T-helper 2 cell (primary cell): ENCODE measurements at places on chromosomes 3 and 15.
A peak's percentile ranks its signal among the peaks of the same experiment; 100 is the strongest.

DNA sequence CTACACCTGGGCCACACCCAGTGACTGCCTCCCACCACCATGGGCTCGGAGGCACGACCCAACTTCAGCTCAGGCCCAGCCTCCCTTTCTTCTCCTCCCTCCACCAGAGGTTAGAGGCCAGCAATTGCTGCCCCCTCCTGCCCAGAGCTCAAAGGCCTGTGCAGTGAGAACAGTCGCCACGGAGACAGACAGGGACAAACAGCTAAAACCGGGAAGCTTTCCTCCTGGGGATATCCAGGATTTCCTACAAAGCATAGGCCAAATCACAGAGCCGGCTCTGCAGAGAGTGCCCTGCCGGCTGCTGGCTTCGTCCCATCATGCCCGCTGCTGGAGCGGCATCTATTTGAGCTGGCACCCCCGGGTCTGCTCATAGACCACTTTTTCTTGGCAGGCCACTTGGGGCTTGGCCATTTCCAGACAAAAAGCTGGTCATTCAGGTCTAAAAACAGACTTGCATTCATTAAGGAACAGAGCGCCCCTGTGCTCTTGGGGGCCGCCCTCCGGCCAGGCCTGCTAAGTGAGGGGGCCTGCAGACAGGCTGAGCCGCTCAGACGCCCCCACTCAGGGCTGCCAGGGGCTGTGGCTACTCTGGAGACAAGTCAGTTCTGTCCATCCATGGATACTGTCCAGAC lies 17.5 kb downstream of the GRAMD2A start:
- DNase-seq, result no peak

GRCh38 chr15:63870487-63871209 lies 36.9 kb upstream of the HERC1 start:
- DNase-seq, result no peak

DNA sequence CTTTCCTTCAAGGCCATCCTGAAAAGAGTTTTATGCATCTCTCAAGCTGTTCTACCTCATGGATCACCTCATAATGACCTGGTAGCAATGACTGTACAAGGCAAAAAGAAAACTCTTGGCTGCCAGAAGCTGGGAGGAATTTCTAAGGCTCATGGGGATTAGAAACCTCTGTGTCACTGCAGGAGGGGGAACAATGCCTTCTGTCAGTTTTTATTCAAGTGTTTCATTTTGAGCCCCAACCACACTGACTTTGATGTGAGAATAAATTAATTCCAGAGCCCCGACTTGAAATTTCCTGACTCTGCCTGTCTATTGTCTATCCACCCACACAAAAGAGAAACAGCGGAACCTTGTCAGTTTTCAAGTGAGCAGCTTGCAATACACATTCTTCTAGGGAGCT lies 58.7 kb upstream of the MRPL3 start:
- DNase-seq, result no peak

- no peak for DNase-seq
Observed at GRCh38 chr15:68335251-68335650, 57.7 kb downstream of the FEM1B start.

- DNase-seq, result peak; percentile 21
Observed at GRCh38 chr15:63870043-63870394, 36.3 kb upstream of the HERC1 start.

DNA sequence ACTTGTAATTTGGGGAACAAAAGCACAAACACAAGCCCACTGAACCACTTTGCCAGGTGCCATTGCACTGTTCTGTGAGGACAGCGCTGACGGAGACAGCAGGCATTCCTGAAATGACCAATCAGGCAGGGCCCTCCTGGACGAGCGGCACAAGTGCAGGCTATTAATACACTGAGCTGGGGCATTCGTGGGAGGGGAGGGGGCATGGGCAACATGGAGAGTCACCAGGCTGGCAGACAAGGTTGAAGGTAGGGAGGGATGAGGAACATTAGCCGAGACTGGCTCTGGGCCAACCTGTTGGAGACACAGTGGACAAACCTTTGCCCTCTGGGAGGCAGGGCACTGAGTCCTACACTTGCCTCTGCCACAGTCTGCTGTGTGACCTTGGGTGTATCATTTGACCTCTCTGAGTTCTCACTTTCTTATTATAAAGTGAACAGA lies 45.6 kb downstream of the NOX5 start:
- DNase-seq, result no peak

- no peak for DNase-seq
Observed at GRCh38 chr15:29055876-29056275, 170.1 kb downstream of the APBA2 start.

DNA sequence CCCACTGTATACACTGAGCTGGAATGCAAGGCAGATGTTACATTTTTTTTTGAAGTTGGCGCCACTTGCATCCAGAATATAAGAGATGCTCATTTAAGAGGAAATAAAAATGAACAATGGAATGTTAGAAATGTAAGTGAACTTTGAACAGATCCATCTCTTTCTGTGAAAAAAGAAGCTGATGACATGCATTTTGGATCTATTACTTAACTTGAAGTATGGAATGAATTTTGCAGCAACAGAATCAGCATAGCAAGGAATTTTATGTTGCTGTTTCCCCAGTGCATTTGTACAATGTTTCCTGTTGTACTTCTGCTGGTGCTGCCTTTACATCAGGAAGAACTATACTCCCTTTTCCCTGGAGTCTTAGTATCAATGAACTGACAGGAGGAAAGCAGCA lies 178.2 kb downstream of the LSAMP start:
- DNase-seq, result no peak

- peak; percentile 70 for DNase-seq
Observed at GRCh38 chr3:59812237-59813147, 762.7 kb upstream of the CFAP20DC start.

- no peak for DNase-seq
Observed at GRCh38 chr3:58494107-58494506, 2.2 kb downstream of the KCTD6 start.

DNA sequence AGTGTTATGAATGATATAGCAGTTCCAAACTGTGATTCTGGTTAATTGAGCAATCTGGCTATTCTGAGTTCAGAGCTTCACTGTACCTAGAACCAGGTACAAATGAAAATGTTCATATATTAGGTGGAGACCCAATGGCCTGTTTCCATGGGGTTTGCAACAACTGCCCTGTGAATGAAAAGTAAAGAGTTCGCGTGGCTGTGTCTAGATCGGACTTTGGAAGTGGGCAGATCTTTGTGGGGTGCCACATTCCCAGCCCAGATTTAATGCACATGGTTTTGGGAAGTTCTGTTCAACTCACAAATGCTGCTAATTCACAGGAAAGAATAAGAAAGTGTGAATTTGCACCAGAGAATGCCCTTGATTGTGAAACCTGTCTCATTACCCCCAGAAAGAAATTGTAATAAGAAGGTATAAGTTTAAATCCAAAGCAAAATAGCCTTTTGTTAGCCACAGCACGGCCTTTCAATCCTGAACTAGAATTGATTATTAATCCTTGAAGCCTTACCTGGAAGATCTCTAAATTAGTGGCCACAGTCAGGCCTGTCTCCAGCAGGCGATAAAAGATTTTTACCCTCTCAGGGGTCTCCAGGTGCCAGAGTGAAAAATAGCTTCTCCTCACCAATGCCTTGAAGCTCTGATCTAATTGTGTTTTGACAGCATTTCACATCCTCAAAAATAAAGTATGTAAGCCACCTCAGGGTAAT lies 22.6 kb downstream of the WHAMM start:
- no peak for DNase-seq

DNA sequence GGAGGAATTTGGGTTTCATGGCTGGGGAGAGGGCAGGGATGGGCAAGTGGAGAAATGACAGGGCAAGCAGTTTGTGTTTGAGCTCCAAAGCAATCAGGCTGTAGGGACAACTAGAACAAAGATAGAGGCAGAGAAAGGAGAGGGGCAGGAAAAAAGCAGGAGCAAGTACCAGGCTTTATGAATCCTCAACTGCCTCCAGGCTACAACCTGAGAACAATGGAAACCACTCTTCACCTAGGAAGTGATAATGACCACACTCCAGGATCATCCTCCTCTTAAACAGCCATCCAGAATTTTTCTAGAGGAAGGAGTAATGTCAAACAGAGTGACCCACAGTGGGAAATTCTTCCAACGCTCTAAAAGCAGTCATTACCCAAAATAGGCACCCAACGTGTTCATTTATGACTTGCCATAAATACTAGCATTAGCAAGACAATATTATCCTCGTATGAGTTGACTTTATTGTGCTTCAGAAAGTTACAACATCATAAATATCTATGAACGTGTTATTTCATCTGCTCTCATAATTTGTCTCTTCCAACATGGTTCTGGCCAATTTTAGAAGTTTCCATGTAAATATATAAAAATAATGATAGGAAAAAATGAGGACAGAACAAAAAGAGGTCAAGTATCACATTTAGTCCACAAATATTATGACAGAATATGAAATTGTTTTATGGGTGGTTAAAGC lies 50.5 kb downstream of the TNFAIP8L3 start:
- DNase-seq, result no peak

- DNase-seq, result no peak
Observed at GRCh38 chr15:89307791-89308190, 26.8 kb downstream of the POLG start.

DNA sequence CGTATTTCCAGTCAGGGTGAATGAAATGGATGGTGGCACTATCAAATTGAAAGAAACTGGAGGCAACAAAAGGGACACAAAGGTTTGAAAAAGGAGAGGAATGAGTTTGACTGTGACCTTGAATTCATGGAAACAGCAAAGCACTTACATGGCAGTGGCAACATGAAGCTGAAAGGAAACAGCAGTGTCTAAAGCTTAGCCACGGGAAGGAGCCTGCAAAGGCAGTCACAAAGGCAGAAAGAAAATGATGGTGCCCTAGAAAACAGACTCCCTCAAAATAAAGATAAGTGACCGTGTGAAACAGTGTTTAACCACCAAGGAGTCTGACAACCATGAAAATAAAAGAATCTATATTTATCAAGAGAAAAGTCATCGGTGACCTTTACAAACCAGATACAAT lies 51.2 kb downstream of the SLTM start:
- DNase-seq, result no peak

DNA sequence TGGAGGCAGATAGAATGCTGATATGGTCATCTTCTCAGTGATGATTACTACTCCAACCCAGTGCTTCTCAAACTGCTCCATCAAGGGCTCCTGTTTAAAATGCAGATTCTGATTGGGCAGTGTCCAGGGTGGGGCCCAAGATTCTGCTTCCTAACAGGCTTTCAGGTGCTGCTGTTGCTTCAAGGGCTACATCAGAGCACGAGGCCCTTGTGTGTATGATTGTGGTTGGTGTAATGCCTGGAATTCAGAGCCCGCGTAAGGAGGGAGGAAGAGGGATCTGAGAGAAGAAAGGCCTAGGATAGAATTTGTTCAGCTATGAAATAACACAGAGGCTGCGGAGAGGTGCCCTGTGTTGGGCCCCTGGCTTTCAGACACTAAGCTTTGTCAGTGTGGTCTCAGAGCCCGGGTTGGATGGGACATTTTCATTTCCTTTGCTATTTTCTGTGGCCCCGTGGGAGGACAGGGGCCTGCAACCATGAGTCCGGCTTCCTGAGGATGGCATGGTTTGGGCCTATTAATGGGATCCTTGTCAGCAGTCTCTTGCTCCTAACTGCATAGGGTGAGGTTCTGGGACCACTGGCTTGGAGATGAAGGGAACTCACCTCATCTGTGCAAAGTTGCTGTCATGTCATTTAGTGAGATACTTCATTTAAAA lies 53.0 kb downstream of the ATP1B3 start:
- DNase-seq, result no peak

GRCh38 chr15:70253461-70254156 lies 155.9 kb upstream of the TLE3 start:
- no peak for DNase-seq

GRCh38 chr15:35674873-35675781 lies 129.2 kb upstream of the DPH6 start:
- no peak for DNase-seq

DNA sequence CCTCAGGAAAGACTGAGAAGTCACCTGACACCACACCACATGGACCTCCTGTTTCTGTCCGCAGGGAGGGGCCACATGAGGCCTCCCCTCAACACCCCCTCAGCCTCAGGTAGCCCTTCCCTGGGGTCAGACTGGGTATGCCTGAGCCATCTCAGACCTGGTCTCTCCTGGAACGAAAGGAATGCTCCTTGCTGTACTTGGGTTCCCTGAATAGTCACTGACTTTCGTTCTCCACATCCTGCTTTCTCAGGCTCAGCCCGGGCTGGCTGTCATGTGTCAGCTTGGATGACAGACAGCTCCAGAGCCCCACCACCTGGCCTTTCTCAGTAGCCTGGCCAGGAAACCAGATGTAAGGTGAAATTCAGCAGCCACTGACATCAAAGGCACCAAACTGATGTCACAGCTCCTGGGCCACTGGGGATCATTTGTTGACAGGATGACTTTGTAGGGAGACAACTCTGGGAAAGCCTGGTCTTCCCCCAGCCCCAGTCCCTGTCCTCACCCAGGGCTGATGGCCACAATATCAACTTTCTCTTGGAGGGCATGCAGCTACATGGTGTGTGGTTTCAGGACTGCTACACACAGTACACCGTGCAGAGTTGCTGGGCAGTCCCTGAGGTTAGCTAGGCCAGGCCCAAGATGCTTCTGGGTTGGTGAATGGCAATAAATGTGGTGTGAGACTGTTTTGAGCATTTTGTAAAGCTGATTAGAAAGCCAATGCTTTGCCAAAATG lies 141.4 kb upstream of the MRPS22 start:
- no peak for DNase-seq
